ENCODE measurements at places on chromosomes 4 and X.

GRCh38 chr4:45349859-45350258 lies 623.5 kb upstream of the GNPDA2 start:
- no peak for DNase-seq

GRCh38 chr4:182309877-182310276 lies 66.7 kb downstream of the TENM3 start:
- DNase-seq = no peak

DNA sequence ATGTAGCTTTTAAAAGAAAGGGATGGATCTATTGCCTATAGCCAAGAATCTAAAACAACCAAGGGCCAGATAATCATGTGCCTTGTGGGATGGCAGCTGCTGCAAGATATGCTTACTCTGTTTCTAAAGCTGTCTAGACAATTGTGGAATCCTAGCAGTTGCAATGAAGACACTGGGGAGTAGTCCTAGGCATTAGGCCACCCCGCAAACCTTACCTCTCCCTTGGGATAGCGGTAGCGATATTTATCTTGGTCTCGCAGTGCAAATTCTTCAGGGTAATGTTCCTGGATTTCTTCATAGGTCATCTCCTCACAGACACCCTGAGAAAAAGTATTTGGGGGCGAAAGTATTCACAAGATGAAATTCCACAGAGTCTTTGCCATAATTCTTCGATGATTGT lies 24.6 kb downstream of the TRO start:
- no peak for DNase-seq

DNA sequence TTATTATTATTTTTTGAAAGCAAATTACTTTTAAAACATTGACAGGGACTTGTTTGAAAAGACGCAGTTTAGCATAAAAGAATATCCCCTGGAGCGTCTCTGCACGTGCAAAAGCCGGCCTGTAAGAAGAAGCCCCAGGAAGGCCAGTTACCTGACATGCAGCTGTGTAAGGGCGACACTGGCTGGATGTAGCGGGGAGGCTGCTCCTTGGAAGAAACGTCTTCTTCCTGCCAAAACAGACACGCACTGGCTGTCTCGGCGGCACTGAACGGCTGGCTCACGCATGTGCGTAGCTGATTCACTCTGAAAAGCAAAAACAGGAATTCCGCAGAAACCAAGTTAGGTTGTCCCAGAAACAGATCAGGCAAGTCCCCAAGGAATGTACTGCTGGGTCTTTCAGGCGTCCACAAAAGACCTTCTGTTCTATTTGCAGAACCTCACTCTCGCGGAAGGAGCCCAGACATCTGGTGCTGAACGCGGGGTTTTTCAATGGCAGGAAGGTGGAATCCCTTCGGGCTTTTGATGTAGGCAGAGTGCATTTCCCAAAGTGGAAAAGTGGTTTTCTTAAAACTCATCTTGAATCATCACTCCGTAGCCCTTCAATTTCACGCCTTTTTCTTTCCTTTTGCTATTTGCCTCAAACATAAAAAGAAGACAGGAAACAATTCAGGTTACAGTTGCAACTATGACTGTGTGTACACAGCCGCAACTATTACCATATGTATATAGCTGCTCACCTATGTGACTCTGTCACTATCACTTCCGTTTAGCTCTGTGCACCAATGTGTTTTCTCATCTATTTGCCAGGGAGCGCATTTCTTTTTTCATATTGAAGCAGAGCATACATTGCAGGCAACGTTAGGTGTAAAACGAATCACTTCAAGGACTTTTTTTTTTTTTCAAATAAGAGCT lies 38.1 kb upstream of the ARSH start:
- no peak for DNase-seq

- DNase-seq = no peak
These were observed 42.9 kb downstream of the MOSPD2 start for GRCh38 chrX:14916017-14916674.

- no peak for DNase-seq
These were observed 120.4 kb downstream of the NDST3 start for GRCh38 chr4:118154649-118155048.

DNA sequence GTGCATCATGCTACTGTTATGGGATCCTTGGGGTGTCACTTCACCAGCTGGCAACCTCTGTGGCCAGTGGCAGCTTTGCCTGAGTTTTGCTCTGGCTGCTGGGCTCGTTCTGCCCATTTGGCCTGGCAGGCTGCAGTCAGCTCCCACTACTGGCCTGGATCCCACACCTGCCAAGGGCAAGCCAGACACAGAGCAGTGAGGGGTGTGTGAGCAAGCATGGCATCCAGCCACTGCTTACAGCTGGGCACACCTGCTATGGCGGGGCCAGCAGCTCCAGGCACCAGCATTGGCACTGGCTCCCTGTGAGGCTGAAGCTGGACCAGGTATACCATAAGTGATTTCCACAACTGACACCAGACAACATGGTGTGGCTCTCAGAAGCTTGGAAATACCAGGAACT lies 183.4 kb downstream of the NPFFR2 start:
- DNase-seq = no peak

GRCh38 chr4:41334182-41334581 lies 77.5 kb downstream of the UCHL1 start:
- no peak for DNase-seq

DNA sequence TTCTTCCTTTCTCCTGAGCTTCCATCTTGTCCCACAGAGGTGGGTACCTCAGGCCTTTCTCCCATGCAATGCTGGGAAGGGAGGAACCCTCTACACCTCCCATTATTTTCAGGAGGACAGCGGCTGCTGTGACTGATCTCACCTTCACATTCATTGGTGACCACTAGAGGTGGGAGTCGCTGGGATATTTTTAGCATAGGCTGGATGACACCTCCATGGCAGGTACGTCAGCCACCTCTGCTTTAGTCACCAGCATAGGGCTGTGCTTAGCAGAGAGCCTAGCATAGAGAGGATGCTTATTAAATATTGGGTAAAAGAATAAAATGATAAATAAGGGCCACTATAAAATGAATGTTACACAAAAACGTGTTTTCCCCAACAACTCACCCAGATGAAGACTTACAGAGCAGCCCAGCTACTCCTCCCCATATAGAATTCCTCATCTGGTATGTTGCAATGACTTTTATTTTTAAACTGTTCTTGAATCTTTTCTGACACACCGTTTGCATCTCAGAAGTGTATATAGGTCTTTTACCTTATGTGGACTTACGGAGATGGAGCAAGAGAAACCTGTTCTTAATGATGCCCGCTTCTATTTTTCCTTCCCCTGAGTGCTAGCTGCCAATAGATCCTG lies 60.9 kb upstream of the SORBS2 start:
- DNase-seq = no peak

- no peak for DNase-seq
These were observed 92.7 kb downstream of the CBLL2 start for GRCh38 chrX:22365460-22365859.

DNA sequence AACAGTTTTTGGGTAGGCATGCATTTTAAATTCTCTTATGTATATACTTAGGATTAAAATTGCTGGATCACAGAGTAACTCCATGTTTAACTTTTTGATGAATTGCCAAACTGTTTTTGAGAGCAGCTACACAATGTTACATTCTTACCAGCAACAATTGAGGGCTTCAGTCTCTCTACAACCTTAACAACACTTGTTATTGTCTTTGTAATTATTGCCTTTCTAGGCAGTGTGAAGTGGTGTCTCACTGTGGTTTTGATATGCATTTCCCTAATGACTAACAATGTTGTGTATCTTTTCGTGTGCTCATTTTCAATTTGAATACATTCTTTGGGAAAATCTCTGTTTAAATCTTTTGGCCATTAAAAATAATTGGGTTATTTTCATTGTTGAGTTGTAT lies 17.3 kb upstream of the F11 start:
- no peak for DNase-seq

- no peak for DNase-seq
These were observed 17.6 kb downstream of the ADRA2C start for GRCh38 chr4:3783693-3784306.

GRCh38 chr4:185598846-185599552 lies 63.7 kb upstream of the PDLIM3 start:
- DNase-seq = no peak

GRCh38 chrX:135009057-135009610 lies 13.2 kb downstream of the RTL8B start:
- no peak for DNase-seq

DNA sequence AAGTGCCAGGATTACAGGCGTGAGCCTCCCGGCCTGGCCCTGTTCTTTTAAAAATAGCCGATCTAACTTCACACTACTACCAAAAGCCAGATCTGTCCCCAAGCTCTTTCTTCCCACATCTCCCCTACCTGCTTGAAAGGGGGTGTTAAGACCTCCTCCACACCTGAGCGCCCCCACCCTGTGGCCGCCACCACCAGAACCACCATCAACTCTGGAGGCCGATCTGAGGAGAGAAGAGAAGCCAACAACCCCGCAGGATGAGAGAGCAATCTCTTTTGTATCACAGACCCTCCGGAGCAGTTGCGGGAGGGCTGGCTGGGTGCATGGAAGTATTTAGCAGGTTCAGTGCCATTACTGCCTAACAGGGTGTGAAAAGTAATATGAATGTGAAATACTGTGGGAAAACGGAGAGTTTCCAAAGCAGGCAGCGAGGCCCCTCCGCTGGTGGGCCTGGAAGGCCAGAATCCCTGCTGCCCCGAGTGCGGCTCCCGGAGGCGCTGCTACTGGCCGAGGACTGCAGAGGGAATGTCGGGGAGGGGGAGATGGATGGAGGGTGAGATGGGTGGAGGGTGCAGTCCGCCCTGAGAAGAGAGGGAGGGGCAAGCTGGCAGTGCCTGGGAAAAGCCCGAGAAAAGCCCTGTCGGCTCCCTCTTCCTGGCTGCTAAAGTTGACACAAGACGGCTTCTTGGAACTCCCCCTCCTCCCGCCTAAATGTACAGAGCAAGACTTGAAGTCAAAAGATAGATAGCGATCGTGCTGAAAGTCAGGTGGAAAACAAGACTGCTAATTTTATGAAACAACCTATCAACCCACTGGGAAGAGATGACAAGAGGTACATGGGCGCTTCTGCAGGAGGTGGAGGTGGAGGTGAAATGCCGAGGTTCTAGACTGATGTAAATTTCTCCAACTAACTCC lies 22.3 kb downstream of the HAND2 start:
- DNase-seq = no peak

Measured in stimulated activated CD4-positive, alpha-beta T cell treated with anti-CD3 and anti-CD28 coated beads, TNF-alpha, amount 100 ng/mL, for 48 hours (primary cell).